NCI-H1092 treated with DMSO at 0.1 percent for 48 hours (cell line): ENCODE measurements at places on chromosomes 7 and 10.
A peak's percentile ranks its signal among the peaks of the same experiment; 100 is the strongest.

GRCh38 chr7:132545756-132546155, 30.5 kb downstream of the PLXNA4 start:
- no peak for DNase-seq

- DNase-seq = no peak
Measured at GRCh38 chr10:28871665-28872064, 194.3 kb downstream of the BAMBI start.

GRCh38 chr7:124152859-124153692, 120.2 kb upstream of the TMEM229A start:
- DNase-seq = peak; percentile 10

GRCh38 chr7:25622695-25623094, 394.4 kb upstream of the NPVF start:
- DNase-seq = no peak

DNA sequence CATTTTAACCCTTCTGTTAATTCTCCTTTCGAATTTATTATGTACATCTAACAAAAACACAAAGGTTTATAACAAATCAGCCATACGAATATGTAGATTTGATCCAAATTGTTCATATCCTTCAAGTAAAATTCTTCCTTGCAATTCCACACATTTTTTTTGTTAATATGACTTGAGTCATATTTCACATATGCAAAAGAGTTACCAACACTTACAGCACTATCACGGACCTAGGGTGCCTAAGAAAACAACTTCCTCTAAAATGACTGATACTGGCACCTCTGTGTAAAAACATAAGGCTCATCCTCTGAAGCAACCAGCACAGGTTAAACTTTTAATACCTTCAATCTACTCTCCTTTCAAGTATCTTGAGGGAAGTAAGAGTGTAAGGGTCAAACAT, 451.8 kb downstream of the SEMA3D start:
- no peak for DNase-seq

GRCh38 chr7:137146552-137147337, 196.8 kb downstream of the PTN start:
- DNase-seq = no peak

DNA sequence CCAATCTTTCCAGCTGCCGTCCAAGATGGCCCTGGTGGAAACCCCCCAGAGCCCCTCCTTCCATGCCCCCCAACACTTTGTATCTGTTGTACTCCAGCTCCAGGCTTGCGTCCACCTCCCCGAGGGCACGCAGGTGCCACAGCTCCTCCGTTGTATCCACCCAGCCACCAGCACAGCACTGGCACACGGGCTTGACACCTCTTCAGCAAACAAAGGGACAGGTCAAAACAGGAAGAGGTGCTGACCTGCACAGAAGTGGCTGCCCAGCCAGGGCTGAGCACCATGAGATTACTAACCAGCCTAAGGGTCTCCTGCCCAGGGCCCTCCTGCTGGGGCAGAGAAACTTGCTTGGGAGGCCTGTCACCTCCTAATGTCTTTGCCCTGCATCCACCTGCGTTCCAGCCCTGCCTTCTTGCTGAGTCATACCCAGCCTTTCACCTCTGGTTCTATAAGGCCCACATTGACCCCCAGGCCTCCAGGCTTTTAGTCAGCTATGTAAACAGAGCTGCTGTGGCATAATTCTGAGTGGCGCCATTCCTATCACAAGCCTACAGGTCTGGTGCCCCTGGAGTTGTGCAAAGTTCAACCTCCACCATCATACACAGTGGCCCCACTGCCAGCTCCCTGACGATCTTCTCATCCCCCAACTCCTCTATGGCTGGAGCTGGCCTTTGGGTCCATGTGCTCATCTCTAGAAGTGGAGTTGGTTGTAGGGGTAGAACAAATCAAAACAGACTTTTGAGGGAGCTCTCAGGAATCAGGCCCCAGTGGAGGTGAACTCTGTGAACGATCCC, 20.9 kb downstream of the SLC29A3 start:
- DNase-seq = no peak

GRCh38 chr7:29099896-29100847, 46.2 kb downstream of the CPVL start:
- DNase-seq = no peak

- DNase-seq = peak; percentile 67
Measured at GRCh38 chr7:114663502-114663901, 248.9 kb downstream of the FOXP2 start.

DNA sequence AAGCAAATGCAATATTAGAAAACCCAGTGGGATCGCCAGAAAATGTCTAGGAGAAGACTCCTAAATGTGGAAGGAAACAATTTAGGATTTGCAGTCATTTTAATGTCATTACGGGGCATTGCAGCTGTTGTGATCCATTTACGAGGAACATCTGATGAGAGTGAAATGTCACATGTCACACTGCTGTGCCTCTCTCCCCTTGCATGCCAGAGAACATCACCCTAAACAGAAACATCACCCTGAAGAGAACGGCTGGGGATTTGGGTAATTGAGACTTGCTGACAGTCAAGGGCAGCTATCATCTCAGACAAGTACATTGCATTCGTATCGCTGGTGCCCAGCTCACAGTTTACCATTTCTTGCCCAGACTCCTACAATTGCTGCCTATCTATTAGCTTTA, 785.7 kb upstream of the POM121L12 start:
- no peak for DNase-seq

DNA sequence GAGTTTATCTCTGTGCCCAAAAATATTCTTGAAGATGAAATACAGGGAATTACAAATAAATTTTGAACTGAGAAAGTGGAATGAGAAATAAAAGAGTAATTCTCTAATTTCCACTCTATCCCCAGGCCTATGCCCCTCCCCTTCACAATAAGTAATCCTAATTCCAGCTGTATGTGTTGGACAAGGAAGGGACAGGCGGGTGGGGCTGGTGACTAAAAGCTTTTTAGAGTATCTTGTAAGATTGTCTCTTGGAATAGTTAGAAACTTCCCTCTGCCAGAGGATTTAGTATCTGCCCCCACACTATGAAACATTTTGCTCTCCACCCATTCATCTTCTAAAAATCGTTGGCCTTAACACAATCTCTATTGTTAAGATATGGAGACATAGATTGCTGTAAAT, 199.2 kb downstream of the MBL2 start:
- no peak for DNase-seq

DNA sequence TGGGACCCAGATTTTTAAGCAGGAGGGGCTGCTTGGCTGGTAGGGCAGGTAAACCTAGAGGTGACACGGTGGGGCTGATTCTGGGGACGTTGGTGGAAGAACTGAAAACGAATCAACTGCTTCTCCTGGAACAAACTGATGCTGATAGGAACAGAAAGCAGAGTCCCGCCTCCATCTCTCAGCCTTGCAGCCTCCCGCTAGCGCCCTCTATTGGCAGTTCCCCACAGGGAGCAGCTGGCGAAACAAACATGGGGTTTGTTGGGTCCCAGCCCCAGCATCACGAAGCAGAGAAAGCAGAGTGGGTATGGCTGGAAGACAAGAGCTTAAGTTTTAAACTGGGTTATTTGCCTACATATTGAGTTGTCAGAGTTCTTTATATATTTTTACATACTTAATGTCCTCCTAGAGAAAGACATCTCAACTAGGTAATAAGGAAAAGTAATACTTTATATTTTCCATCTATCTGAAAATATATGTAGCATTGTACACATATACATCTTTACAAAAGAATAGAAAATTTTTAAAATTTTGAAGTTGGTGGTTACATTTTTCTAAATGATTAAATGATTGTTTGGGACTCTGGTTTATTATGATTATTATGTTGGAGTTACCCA, 42.3 kb upstream of the FOXI2 start:
- DNase-seq = peak; percentile 13

GRCh38 chr10:78359640-78360091, 326.0 kb downstream of the RPS24 start:
- no peak for DNase-seq

GRCh38 chr7:103915680-103916357, 73.6 kb downstream of the RELN start:
- DNase-seq = no peak

GRCh38 chr10:23343591-23344240, 881 bp downstream of the C10orf67 start:
- DNase-seq = no peak

DNA sequence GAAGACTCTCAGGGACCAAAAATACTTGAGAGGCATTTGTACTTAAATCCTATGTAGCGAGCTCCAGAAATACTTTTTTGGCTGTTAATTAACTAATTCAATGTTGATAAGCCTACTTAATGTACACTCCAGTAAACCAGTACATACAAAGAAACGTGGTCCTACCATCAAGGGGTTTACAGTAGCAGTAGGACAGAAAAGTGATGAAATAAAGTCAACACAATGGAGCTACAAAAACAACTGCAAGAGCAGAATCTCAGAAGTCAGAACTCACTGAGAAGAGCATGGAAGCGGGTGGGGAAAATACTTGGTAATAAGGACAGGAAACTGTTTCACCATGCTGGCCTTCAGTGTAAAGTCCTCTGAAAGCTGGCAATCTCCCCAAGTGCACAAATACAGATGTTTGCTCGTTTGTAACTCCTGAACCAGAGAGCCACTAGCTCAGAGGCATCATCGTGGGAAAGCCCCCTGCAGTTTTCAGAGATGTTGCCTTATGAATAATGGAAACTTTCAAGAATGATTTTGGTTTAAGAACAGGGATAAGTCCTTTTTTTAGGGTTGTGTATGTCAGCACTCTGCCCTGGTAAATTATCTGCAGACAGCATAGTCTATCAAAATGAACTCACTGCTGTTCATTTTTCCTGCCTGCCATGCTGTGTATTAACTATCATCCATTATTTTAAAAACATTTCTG, 233.2 kb downstream of the SORCS1 start:
- DNase-seq = no peak

- DNase-seq = no peak
Measured at GRCh38 chr7:33369888-33370287, 240.5 kb downstream of the BBS9 start.

GRCh38 chr10:83995738-83996331, 143.5 kb upstream of the GHITM start:
- DNase-seq = no peak
